PC-3 (cell line): ENCODE measurements at places on chromosomes 6 and 20.

DNA sequence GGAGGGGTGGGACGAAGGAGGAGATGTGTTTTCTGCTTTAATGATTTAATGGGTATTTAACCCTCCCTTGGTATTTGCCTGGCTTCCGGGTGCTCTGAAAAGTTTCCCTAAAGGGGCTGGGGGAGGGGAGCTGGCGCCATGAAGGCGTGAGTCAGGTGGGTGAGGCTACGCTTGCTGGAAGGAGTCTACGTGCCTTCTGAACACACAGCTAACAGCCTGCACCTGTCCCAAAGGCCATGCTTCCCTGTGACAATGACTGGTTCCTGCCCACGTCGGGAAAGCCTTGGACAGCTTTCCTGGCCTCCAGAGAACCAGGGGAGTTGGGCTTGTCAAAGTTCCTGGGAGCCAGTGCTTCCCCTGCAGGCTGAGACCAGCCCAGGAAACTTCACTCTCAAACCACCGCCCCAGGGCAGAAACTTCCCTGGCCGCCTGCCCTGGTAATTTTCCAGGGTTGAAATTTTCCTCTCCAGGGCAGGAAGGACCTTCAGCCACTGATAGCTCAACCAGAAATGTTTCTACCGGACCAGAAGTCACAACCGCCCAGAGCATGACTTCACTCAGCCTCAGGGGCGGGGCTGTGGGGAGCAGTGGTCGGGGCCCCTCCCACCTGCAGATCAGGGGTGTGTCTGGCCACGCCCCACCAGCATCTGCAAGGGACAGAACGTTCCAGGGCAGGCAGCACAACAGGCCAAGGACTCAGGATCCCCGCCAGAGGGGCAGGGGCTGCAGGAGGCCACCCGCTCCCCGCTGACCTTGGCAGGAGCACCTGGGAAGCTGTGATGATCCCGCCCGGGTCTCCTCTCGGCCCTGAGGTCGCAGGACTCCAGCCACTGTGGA lies 18.6 kb upstream of the SLCO4A1 start:
- DNase-seq = peak; percentile 98

- peak; percentile 49 for DNase-seq
These were observed 50.1 kb upstream of the RNF24 start for GRCh38 chr20:4065391-4065844.

DNA sequence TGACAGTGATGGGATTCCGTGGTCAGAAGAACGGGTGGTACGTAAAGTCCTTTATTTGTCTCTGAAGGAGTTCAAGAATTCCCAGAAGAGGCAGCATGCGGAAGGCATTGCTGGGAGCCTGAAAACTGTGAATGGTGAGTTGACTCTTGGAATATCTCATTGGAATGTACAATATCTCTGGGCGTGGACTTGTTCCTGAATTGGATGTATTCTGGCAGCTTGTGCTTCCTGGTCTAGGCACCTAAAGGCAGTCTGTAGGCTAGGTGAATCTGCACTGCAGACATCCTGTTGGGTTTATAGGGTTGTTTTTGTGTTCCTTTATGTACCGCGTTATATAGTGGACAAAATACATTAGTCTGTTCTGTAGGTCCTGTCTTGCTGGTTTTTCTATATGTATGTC lies 128.2 kb downstream of the JARID2 start:
- DNase-seq = no peak

- DNase-seq = no peak
These were observed 12.5 kb downstream of the SIRT5 start for GRCh38 chr6:13586603-13587542.

GRCh38 chr6:135129136-135129856 lies 51.8 kb upstream of the MYB start:
- no peak for DNase-seq

- no peak for DNase-seq
These were observed 14.0 kb downstream of the MUCL3 start for GRCh38 chr6:30954631-30955366.

DNA sequence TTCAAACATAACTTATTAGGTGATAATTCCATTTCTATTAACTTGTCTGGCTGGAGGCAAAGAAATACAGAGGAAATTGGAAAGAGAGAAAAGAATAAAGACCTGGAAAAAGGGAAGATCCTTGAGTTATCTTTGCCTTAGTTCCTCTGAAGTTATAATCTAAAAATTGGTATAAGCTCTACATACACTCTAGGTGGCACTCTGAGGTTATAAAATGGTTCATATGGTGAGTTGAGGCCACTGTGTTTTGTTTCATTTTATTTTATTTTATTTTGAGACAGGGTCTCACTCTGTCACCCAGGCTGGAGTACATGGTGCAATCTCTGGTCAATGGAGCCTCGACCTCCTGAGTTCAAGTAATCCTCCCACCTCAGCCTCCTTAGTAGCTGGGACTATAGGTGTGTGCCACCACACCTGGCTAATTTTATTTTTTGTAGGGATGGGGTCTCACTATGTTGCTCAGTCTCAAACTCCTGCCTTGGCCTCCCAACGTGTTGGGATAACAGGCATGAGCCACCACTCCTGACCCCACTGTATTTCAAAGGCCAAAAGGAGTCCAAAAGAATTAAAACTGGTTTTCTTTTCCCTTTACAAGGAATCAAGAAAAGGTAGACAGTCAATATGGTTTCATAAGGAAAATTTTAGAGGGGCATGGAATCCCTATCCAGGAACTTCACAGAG lies 19.4 kb downstream of the GPX6 start:
- DNase-seq = peak; percentile 26

GRCh38 chr6:149334201-149334600 lies 16.7 kb downstream of the TAB2 start:
- DNase-seq = peak; percentile 80

DNA sequence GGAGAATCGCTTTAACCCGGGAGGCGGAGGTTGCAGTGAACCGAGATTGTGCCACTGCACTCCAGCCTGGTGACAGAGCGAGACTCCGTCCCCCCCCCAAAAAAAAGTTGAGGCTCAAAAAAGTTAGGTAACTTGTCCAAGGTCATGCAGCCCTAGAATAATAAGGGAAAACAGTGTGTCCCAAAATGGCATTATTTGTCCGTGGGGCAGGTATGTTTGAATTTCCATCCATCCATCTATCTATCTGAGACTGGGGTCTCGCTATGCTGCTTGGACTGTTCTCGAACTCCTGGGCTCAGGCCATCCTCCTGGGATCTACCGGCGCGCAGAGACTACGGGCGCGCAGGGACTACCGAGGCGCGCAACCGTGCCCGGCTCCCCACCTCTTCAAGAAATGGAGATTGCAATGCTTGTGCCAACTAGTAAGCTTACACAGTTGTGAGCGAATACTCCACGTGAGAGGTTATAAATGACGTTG lies 374 bp upstream of the ABCC10 start:
- DNase-seq = no peak

- peak; percentile 61 for DNase-seq
These were observed 122.0 kb upstream of the NRSN1 start for GRCh38 chr6:24004062-24004461.

DNA sequence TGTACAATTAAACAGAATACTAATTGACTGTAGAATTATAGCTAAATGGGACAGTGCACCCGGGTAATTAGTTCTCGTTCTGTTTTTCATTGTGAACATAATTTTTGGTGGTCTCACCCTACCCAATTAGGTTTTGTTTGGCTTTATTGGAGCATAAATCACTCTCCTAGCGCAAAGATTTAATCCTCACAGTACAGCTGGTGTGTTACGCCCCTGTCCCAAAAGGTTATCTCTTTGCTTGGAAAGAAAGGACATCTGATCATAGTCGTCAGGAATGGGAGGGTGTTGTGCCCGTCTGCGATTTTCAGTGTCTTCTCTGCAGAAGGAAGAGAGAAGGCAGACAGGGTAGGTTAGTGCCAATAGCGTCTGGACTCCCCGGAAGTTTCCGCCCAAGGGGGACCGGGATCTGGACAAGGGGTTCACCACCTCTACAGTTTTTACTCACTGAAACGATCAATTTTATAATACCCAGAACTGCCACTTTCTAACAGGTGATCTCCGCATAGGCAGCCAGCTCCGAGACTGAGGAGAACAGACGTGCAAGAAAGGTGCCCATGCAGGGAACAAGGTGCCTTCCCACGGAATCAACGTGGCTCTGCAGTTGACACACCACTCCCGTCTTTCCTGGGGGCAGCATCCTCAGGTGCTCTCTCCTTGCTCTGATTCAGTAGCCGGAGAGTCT lies 617.4 kb upstream of the CDH4 start:
- no peak for DNase-seq

GRCh38 chr6:168590406-168590805 lies 149.4 kb downstream of the SMOC2 start:
- DNase-seq = no peak

DNA sequence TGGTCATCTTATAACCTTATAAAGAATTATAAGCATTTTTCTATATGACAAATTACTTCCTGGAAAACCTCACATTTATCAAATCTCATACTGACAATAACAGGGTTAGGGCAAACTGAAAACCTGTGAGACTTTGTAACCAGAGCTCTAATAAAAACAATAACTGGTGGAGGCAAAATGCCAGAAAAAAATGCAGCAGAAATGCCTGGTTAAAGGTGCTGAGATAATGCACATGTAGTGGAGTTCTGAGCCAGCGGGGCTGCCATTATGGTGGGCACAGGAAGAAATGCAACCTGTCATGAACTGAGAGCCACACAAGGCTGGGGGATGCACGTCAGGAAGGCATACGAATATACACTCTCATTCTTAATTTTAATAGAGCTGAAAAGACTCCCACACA lies 53.0 kb downstream of the NCOA6 start:
- DNase-seq = no peak

DNA sequence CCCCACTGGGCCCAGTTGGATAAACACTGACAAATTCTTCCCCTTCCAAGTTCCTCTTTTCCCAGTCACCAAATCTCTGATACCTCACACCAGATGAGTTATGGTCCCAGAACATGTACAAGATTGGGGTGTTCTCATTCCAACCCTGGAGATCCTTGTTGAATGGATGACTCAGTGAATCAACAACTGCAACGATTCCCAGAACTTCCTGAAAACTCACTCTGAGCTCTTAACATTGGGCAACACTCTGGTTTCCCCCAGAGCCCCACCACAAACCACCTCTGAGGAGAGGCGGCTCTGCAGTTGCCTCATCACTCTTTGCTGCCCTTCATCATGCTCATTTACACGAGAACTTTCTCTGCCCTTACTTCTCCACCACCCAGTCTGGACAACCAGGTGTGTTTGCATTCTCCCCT lies 115.2 kb downstream of the MRPL14 start:
- DNase-seq = peak; percentile 81

DNA sequence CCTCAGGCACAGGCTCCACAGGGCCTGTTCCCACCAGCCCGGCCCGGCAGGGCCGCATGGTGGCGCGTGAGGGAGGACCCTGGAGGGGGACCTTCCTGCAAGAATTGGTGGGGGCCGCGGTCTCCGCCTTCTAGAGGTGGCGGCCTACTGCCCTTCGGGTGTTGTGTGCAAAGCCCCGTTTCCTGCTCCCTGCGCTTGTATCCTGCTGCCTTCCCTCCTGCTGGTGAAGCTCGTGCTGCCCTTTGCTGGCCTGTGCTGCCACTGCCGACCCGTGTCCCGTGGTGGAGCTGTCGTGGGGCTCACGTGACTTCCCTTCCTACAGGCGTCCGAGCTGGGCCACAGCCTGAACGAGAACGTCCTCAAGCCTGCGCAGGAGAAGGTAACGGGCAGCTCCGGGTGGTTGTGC lies 8.4 kb upstream of the COL20A1 start:
- DNase-seq = no peak

GRCh38 chr6:131629651-131630050 lies 1.6 kb upstream of the MED23 start:
- peak; percentile 73 for DNase-seq

GRCh38 chr20:17565169-17565845 lies 4.6 kb upstream of the DSTN start:
- DNase-seq = peak; percentile 67

DNA sequence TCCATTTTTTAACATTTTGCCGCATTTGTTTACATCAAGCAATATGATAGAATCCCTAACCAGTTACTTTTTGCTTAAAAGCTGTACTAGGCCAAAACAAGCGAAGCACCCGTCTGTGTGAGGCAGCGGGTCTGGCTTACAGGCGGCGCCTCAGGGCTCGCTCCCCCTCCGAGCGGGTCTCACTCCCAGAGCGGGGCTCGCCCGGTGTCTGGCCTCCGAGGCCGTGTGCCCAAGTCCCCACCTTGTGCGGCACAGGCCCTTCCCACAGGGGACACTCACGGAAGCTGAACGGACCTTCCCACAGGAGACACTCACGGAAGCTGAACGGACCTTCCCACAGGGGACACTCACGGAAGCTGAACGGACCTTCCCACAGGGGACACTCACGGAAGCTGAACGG lies 23.4 kb downstream of the ZBTB46 start:
- DNase-seq = no peak

DNA sequence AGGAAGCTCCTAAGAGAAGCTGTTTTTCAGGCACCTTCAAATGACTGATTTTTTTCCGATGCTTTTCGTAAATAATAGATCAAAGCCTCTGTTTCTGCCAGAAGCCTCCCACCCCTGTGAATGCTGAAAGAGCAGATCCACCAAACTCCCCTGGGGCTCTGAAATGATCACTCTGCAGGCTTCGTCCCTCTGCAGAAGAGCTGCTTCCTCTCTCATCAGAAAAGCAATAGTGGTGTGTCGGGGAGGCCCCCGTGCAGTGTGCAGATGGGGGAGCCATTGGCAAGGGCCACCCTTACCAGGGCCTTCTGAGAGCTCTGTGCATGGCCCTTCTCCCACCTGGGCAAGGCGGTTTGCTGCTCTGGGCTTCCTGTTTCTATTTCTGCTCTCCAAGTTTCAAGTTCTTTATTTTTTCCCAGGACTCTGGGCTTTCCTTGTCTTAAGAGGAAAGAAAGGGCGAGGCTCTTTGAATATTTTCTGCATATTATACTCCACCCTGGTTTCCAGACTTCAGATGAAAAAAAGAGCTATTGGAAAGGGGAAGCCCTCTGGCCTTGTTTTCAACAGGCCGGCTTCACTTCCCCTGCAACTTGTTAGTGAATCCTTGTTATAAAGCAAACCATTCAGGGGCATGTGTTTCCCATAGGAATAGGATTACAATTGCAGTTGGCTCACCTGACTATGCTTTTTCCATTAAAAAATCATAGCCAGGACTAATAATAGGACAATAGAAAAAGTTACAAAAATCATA lies 155.2 kb downstream of the TTLL2 start:
- DNase-seq = no peak

- no peak for DNase-seq
These were observed 74.7 kb downstream of the DHX35 start for GRCh38 chr20:39036851-39037250.

DNA sequence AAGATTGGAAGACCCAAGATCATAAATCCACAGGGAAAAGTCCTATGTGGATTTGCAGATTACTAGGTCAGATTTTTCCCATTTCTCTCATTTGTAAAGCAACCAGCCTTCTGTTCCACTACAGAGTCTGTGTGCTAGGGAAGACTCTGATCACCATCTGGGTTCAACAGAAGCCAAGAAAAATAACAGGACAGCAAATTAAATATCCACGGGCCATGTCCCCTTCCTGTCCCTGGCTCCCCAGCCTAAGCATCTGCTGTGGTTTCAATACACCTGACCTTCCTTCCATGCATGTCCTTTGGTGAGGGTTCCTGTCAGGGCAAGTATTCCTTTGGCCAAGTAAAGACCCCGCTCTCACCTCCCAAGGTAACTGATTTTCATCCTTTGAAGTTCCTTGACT lies 558.8 kb downstream of the KIF16B start:
- DNase-seq = no peak
